NCI-H460 (cell line): ENCODE measurements at places on chromosomes 7 and 10.

DNA sequence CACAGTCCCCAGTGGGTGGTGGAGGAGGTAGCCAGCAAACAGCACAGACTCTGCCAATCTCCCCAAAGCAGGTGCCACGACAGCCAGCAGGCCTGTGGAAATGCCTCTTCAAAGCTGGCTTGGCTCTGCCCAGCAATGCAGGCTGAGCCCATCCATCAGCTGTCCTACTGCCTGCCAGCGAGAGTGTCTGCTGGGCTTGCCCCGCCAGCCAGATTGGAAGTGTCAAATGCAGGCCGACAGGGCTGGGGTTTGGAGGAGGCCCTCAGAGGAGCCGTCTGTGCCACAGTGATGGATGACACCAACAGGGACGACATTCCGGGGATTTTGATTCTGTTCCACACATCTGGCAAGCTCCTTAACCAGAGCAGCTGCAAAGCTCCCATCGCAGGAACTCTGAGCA, 16.7 kb downstream of the HABP2 start:
- no peak for DNase-seq

DNA sequence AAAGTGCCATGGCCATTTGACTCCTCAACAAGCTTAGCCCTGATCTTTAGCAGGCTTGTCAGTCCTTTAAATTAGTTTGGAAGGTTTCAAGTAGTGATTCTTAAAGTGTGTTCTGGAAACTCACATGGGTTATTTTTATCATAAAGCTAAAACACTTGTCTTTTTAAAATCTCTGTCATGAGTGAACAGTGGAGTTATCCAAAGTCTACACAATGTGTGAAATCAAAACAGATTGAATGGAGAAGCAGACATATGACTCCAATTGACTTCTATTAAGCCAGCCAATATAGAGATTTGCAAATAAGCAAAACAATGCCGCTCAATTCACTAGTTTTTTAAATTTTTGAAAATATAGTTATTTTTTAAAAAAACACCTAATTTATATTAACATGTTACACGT, 53.3 kb upstream of the SORCS3 start:
- no peak for DNase-seq

- no peak for DNase-seq
Measured at GRCh38 chr10:72523062-72523461, 102.8 kb downstream of the MICU1 start.

DNA sequence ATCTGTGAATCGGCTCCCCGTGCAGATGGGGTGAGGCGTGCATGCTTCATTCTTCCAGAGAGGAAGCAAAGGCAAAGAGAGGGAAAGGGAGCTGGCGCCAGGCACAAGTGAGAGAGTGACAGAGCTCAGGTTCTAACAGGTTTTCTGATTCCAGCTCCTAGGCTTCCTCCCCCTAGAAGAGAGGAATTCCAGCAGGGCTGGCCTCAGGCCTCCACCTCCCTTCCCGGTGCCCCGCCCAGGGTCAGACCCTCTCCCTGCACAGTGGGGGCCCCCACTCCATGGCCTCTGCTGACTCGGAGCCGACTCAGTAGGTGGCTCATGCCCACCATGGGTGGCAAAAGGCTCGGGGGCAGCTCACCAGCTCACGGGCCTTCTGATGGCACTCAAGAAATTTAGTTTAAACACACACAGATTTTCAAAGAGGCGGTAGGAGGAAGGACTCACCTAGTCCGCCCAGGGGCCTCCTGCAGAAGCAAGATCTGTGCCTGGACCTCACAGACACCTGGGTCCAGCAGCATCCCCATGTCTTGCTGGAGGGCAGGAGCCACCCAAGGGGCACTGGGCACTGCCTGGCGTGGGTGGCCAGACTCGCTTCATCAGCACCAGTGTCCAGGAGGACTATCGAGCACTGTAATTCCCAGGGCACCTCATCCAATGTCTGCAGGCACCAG, 183.5 kb downstream of the MAD1L1 start:
- DNase-seq = no peak

- DNase-seq = peak; percentile 68
Measured at GRCh38 chr7:117941138-117941810, 68.0 kb upstream of the CTTNBP2 start.

DNA sequence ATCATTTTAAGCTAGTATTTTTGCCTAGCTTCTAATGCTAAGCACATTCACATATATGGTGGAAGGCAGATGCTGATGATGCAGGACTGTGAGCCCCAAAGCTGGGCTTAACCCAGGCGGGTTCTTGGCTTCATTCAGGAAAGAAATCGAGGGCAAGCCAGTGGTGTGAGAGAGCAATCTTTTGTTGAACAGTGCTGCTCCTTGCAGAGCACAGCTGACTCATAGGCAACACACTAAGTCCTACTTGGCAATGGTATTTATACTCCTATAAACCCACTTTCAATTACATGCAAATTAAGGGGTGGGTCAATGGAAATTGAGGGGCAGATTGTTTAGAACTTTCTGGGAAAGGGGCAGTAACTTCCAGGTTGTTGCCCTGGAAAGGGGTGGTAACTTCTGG, 42.0 kb upstream of the CELF2 start:
- no peak for DNase-seq

GRCh38 chr10:100662067-100662466, 83.3 kb upstream of the PAX2 start:
- no peak for DNase-seq

DNA sequence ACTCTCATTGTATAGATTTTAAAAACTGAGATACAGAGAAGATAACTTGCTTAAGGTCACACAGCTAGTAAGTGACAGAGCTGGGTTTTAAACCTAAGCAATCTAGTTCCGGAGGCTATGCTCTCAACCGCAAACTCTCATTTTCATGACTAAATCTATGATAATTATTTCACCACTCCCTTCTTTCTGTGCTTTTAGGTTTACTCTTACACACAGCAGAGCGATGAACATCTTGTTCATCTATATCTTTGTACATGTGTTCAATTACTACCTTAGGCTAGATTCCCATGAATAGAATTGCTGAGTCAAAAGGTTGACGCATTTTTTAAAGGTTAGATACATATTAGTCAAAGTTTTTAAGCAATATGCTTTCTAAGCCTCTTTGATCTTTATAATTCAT, 154.8 kb downstream of the CHN2 start:
- no peak for DNase-seq

DNA sequence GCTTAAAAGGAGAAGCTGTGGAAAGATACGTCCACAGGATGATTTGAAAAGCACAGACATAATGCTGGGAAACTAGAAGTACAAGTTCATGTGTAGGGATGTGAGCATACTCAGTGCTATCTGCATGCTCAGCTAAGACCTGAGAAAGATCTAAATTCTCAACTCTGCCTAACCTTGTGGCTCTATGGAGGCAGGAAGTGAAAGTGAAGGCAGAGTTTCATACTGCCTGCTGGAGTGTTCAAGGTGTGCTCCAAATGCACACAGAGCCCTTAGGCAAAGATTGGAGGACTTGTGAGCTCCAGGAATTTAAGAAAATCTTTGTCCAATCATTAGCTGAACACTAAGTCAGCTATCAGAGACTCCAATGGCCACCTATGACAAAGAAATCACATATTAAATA, 190.9 kb downstream of the RNLS start:
- no peak for DNase-seq

- DNase-seq = no peak
Measured at GRCh38 chr7:70797109-70797514, 334.8 kb upstream of the GALNT17 start.

DNA sequence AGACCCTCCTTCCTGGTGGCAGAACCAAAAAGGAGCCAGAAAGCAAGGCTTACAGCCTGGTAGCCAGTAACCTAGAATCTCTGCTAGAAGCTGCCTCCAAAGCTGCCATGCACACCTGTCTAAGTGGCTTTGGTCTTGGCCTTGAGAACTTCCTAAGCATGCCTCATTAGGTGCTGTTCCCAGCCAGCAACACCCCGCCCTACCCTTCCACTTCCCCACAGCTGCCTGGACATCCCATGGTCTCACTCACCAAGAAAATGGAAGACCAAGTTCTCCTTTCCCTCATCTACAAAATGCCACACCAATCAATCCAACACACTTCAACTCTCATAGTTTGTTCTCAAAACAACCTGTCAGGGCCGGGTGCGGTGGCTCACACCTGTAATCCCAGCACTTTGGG, 4.2 kb downstream of the PSAP start:
- DNase-seq = no peak

GRCh38 chr7:107860981-107861652, 29.9 kb upstream of the DLD start:
- no peak for DNase-seq

DNA sequence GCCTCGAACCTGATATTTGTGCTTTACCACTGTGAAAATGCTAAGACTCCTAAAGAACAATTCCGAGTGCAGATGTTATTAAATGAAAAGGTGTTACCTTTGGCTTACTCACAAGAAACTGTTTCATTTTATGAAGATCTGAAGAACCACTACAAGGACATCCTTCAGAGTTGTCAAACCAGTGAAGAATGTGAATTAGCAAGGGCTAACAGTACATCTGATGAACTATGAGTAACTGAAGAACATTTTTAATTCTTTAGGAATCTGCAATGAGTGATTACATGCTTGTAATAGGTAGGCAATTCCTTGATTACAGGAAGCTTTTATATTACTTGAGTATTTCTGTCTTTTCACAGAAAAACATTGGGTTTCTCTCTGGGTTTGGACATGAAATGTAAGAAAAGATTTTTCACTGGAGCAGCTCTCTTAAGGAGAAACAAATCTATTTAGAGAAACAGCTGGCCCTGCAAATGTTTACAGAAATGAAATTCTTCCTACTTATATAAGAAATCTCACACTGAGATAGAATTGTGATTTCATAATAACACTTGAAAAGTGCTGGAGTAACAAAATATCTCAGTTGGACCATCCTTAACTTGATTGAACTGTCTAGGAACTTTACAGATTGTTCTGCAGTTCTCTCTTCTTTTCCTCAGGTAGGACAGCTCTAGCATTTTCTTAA, 47.7 kb downstream of the MINPP1 start:
- DNase-seq = no peak

- no peak for DNase-seq
Measured at GRCh38 chr10:109851616-109852474, 71.5 kb downstream of the XPNPEP1 start.

- no peak for DNase-seq
Measured at GRCh38 chr10:125689955-125690569, 7.1 kb upstream of the TEX36 start.

GRCh38 chr7:137996386-137996851, 5.5 kb downstream of the CREB3L2 start:
- no peak for DNase-seq

DNA sequence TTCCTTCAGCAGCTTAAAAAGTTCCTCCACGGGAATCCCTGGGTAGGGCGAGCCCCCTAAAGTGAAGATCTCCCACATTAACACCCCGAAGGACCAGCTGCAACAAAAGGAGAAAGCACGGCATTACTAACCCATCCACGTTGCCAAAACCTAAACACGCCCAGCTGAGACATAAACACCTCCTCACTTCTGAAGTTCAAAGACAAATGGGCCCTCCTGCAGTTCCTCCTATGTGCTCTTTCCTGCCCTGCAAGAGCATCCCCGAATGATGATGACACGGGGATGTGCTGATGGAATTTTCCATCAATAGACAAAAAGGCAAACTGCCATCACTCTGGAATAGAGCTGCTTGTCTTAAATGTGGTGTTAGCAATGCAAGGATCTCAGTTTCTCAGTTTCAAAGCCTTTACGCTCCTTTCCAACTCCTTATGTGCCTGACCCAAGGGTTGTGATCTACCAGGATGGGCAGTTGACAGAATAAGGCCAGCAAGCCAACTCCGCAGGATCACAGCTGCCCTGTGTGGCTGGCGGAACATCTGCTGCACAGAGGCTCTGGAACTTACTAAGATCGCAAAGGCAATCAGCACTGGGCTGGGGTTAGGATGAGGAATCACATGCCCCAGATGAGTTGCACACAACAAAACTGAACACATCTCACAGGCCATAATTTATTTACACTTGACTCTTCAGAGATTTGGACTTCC, 112.7 kb downstream of the FGFR2 start:
- DNase-seq = no peak

- DNase-seq = no peak
Measured at GRCh38 chr10:48237259-48238250, 36.9 kb downstream of the FRMPD2 start.

DNA sequence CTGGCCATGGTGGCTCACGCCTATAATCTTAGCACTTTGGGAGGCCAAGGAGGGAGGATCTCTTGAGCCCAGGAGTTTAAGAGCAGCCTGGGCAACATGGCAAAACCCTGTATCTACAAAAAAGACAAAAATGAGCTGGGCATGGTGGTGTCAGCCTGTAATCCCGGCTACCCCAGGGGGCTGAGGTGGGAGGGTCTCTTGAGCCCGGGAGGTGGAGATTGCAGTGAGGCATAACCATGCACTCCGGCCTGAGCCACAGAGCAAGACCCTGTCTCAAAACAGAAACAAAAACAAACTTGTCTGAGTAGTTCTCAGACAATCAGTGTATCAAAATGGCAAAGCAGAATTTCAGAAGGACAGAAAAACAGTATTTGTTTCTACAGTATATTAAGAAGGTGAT, 45.2 kb upstream of the BPGM start:
- no peak for DNase-seq

GRCh38 chr7:5215313-5215712, 25.3 kb downstream of the WIPI2 start:
- no peak for DNase-seq

DNA sequence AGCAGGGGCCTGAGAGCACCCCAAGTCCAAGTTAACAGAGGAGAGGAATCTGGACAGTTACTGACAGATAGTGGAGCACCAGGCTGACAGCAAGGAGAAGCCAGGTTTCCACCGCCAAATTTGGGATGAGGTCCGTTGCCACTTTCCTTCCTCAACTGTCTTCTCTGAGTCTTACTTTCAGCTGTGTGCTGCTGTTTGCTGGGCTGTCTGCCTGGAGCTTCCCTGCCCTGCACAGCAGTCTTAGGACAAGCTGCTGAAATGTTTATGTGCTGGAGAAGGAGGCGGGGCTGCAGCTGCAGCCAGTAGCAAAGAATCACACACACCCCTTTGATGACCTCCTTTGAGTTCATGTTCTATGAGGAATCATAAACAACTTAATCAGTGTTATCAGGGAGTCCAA, 17.4 kb upstream of the CYP3A7 start:
- no peak for DNase-seq

GRCh38 chr10:51074238-51075028, at the start of gene PRKG1:
TSS of gene PRKG1 (plus strand) at chr10:51074487.
- DNase-seq = peak; percentile 29

- DNase-seq = no peak
Measured at GRCh38 chr10:28942012-28942411, 264.7 kb downstream of the BAMBI start.

GRCh38 chr10:122112625-122113160, 123.7 kb downstream of the TACC2 start:
- DNase-seq = peak; percentile 93

DNA sequence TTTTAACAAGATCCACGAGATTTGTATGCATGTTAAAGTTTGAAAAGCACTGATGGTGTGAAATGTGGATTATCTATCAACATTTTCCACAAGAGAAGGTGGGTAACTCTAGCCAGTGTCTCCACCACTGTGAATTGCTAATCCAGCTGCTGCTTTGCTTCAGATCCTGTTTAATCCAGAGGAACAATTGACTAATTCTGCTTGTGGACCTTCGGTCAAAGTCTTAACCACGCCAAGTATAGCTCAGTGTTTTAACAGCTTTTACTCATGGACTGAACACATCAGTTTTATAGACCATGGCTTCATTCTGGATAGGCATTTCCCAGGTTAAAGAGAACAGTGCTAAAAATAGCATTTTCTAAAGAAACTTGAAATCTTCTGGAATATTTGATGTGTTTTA, 23.5 kb downstream of the ADK start:
- no peak for DNase-seq

- peak; percentile 94 for DNase-seq
Measured at GRCh38 chr7:76294344-76295024, 8.0 kb upstream of the HSPB1 start.
